Renal cortex interstitium (tissue), 15 donors: ENCODE measurements at places on chromosomes 5 and 9.

- DNase-seq, result no peak
Observed at GRCh38 chr9:98567540-98568233, 141.0 kb downstream of the GABBR2 start.

- DNase-seq, result no peak
Observed at GRCh38 chr5:31794009-31794408, 155.1 kb downstream of the PDZD2 start.

DNA sequence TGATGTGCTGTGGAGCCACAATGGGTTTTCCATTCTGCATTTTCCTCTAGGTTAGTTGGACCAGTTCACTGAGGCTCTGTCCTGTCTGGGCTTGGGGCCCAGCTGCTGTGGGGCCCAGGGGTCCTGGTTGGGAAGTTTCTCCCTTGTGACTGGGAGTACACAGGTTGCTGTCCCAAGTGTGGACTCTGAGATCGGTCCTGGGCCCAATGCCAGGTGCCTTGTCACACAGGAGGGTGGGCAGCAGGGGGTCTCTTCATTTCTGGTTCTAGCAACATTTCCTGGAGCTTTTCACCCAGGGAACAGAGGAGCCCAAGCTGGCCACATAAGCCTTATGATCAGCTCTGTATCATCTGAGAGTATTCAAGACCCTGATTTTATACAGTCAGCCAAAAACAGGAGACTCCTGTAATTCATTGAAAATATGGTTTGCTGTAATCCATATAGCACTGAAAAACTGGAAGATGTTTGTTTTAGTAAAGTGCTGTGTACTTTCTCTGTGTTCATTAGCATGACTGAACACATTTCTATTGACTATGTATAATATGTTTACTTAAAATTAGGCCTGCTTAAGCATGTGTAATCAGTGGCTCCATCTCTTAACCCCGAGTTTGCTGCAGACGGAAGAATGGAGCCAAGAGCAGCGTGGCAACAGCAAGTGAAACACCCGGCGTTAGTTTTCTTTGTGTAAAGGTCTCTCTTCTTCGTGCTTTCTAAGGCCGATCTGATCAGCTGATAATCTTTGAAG, 62.5 kb downstream of the MVB12B start:
- DNase-seq, result no peak

DNA sequence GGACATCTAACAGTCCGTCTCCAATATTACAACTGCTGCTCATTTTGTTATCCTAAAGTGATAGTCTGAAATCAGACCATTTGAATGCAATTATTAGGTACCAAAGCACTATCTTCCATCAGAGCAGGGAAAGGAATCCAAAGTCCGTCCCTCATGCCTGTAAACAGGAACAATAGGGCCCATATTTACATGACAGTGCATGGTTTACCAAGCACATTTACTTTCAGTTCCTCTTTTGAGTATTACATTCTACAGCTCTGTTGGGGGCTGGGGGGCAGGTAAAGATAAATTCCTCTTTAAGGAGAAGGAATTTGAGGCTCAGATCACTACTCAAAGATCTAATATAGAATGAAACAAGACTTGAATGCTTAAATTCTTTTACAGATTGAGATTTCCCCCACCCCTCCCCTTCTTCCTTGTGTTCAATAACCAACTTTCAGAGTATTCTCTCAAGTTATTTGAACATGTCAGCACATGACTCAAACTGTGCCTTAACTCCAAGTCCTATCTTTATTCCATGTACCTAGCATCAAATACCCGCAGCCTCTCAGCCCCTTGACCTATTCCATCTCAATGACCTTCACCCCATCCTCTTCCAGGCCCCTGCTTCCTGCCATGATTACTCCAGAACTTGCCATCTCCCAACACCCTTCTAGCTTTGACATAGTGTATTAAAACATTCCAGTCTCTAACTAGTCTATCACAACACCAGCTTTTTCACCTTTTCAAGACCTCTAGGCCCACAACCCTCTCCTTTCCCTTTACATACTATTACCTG, 71.0 kb downstream of the BRINP1 start:
- no peak for DNase-seq

DNA sequence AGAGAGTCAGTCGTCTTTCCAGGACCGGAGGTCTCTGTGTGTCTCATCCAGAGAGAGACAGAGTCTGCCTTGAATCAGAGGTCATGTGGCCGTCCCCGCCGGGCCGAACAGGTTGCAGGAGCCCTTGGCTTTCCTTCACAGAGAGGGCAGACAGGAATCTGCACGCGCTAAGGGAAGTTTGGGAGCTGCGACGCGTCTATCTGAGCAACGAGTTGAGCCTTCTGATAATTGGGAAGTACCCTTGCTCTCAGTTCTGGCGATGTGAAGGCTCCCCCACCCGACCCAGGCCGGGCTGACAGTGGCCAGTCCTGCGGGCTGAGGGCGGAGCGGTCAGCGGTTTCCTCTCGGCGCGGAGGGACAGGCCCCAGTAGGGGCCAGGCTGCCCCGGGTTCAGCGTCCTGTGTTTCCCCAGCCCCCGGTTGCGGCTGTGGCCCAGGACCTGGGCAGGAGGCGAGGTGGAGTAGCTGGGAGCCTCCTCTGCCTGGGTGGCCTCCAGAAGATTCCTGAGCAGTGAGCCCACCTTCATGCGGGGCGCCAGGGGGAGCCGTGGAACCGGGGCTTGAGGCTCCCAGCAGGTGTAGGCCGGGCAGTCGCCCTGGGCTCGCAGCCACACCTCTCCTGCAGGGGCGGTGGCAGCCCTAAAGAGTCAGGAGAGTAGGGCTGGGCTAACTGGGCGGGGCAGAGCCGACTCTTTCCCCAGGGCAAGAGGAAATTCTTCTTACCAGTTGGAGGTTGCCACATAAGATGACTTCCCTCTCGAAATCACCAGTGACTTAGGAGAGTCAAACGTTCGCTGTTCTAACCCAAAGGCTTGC, 13.9 kb downstream of the NR2F1 start:
- DNase-seq, result no peak

DNA sequence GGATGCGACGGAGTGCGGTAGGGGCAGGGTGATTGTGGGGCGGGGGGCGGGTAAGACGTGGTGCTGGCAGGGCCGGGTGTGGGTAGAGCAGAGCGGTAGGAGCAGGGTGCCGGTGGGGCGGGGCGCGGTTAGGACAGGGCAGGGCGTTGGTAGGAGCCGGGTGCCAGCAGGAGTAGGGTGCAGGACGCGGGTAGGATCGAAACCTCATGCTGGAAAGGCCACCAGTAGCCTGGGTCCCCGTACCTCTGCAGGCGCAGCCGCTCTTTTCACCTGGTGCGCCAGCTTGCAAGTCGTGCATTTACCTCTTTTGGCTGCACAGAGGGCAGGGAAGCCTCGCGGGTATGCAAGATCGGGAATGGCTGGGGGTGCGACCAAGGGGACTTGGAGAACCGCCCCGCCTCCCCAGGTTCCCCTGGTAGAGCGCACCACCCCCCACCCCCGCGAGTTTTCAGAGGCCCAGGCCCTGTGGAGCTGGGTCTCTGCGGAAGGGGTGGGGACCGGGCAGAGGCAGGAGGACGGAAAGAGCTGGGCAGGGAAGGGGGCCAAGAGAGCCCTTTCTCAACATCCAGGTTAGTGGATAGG, 104.8 kb upstream of the SIMC1 start:
- no peak for DNase-seq

GRCh38 chr5:76163111-76163628, 80.0 kb downstream of the SV2C start:
- no peak for DNase-seq

- no peak for DNase-seq
Observed at GRCh38 chr5:141529002-141529401, 40.1 kb downstream of the PCDHGC5 start.

DNA sequence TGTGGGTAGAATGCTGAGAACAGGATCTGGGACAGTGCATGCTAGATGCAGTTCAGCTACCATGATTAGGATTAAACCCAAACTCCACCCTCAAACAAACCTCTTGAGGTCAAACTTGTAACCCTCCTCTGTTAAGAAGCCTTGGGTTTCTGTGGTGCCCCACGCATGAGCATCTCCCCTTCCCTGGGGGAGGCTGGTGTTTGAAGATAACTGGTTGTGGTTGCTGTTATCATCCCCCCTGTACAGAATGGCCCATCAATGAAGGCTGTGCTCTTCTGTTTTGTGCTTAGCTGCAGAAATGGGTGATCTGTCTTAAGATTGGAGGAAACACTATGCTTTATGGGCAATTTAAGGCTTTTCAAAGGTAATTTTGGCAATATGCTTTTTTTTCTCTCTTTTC, 4.4 kb upstream of the DAB2IP start:
- DNase-seq, result no peak

DNA sequence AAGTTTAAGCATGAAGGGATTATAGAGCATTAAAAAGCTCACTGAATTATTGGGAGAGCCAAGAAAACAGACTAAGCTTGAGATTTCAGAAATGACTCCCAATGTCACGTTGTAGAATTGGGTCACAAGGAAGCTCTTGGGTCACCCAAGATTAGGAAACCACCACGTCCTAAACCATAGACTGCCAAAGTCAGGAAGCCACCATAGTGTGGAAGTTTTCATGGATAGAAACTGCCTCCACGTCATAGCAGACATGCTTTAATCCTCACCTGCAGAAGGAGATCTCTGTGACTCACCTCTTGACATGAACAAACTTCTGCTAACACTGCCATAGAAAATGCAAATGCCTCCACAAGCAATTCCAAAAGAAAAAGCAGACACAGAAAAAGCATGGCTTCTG, 106.3 kb downstream of the SLC1A3 start:
- no peak for DNase-seq

- DNase-seq, result no peak
Observed at GRCh38 chr5:155767470-155767869, 559.5 kb upstream of the SGCD start.

DNA sequence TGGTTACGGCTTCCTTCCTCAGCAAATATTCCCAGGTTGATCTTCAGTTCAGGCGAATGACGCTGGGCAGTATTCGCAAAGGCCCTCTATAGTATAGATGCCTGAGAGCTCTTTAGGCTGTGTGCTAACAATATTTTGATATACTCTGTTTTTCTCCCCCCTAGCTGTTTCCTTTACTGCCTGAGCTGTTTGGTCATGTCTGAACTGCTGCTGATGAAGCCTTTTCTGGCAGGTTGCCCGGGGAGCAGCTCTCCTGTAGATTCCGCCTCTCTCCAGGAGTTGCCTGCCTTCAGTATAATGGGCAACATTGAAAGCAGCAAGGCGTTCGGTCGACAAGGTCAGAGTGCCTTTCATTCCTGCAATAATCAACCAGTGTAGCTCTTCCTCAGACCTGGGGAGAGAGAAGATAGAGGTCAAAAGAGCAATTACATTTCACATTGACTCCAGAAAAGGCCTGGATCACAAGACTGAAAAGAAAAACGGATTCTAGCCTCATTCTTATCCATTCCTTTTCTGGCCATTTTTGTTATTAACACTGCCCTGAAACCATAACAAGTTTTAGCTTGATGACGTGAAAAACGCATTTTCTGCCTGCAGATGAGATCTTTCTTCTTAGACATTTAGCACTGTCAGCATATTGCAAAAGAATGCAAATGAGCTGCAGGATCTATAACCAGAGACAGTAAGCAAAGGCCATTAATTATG, 60.1 kb upstream of the ZNF608 start:
- peak; percentile 81 for DNase-seq

GRCh38 chr5:160475864-160476438, 54.3 kb downstream of the PTTG1 start:
- DNase-seq, result no peak

- DNase-seq, result no peak
Observed at GRCh38 chr5:100789694-100790093, 113.4 kb downstream of the ST8SIA4 start.

DNA sequence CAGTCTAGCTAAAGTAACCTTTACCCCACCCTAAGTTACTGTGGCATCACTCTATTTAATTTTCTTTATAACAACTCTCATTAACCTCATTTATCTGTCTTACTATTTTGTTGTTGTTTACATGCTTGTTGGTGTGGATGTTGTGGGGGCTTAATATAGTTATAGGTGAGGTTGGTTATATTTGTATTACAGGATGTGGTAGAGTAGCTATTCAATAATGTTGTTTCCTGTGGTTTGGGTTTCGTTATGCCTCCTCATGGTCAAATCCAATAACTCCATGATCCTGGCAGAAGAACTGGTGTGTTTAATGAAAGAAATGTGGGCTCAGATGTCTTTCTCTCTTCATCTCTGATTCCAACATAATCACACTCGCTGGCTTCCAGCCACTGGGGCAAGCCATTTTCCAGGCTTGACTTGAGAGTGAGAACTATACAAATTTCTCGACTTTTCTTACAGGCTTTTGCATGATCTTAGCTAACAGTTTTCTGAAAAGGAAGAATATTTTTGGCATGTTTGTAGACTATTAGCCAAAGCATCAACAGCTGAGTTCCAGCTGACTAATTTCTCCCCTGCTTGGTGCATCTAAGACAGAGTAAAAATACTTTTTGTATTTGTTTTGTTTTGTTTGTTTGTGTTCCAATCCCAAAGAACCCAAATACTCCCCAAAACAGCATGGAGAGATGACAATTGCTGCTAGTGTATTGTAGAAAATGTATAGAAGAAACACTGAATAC, 303.7 kb upstream of the PAPPA start:
- no peak for DNase-seq

- DNase-seq, result no peak
Observed at GRCh38 chr9:5784526-5785315, 48.2 kb downstream of the ERMP1 start.

- DNase-seq, result no peak
Observed at GRCh38 chr5:34484216-34484920, 171.8 kb upstream of the RAI14 start.

DNA sequence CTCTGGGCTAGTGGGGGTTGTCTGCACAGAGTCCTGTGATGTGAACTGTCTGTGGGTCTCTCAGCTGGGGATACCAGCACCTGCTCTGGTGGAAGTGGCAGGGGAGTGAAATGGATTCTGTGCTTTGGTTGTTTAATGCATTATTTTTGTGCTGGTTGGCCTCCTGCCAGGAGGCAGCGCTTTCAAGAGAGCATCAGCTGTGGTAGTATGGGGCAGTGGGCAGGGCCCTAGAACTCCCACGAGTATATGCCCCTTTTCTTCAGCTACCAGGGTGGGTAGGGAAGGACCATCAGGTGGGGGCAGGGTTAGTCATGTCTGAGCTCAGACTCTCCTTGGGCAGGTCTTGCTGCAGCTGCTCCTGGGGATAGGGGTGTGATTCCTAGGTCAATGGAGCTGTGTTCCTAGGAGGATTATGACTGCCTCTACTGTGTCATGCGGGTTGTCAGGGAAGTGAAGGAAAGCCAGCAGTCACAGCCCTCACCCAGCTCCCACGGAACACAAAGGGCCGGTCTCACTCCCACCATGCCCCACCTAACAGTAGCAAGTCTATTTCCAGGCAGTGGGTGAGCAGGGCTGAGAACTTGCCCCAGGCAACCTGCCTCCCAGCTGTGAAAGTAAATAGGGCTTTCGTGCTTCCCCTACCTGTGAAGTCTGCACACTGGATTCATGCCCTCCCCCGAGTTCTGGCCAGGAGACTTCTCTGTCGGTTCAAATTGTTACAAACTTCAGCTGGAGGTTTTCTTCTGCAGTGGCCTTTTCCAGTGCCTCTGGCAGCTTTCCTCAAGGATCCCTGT, 25.7 kb upstream of the FAM81B start:
- DNase-seq, result no peak
